ENCODE measurements at places on chromosomes 2 and 18.

- peak; percentile 24 for DNase-seq
These were observed 27.2 kb downstream of the EIF2AK3 start for GRCh38 chr2:88600038-88600465.

DNA sequence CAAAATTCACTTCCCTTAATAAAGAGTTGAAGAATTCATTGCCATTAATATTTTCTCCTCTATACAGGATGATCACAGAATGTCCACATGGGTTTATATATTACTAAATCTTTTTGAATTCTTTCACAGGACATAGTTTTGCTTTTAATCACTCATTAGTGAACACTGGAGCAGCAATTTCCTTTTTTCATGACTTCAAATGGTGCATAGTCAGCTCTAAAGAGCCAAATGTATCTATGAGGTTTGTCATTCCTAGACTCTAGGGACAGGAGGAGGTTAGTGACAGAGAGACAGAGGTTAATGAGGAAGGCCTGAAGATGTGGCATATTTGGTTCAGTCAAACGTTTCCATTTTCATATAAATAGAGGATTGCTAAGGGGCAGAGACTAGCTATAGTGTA, 111.8 kb downstream of the FSHR start:
- DNase-seq = no peak

DNA sequence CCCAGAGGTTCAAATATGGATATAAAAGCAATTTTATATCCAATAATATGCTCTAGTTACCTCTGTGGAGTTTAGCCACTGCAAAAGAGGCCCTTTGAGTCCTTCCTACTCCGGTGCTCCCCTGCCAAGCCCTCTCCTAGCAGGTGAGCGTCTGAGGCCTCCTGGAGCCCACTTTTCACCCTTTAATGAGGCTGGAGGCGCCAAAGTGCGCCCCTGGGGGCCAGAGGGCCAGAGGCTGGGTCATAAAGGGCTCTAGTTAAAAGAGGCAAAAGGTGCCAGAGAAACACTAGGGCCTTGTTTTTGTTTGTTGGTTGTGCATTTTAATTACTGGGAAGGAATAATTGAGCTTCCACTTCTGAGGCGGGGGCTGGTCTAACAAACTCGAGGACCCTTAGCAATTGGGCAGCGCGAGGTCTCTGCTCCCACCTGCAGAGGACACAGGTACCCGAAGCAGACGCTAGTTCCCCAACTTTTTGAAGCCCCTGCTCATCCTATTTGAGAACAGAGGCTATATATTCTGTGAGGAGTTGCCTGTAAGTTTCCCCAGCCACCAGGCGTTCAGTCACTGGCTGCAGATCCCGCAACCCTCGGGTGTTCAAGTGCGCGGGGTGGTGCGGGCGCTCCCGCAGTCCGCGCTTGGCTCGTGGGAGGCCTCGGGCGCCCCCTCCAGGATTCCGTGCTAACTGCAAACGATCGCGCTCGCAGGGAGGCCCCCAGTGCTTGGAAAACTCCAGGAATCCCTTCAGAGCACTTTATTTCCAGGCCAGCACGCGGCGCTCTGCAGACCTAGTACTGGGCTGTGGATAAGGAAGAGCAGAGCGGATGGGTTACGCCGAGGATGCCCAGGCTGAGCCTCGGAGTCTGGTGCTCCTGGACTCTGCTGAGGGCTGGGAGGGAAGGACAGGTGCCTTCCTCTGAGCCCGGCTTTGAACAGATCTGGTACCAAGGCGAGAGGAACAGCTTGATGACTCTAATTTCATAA, 14.1 kb downstream of the MSGN1 start:
- peak; percentile 71 for DNase-seq

GRCh38 chr2:172734711-172735581, 699 bp upstream of the RAPGEF4 start:
- peak; percentile 40 for DNase-seq

DNA sequence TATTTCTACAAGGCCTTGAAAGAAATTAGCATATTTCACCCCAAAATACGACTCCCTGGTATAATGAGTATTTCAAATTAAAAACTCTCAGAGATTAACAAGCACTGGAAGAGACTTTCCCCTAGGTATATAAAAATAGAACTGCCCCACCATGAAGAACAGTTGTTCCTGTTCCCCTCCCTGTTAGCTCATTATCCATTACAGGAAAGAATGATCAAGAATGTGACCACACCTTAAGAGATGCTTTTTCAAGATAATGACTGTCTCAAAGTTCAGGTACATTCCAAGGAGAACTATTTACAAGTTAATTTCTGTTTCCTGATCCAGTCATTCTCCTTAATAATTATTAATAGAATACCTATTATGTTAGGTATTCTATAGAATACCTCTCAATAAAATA, 1220.6 kb upstream of the CDH2 start:
- DNase-seq = no peak

DNA sequence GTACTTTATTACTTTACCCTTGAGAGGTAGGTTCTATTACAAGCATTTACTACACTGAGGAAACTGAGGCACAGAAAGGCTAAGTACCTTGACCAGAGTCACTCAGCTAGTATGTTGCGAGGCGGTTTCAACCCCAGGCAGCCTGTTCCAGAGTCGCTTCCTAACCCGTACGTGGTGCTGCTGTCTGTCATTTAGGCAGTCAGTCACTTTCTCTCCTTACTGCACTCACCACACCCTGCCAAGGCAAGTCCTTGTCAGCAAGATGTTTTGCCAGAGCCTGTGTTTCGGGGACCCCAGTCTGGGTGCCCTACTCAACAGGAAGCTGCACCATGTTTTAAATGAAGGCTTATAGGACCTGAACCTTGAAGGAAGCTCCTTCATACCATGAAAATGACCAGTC, 174.9 kb downstream of the TPGS2 start:
- no peak for DNase-seq

DNA sequence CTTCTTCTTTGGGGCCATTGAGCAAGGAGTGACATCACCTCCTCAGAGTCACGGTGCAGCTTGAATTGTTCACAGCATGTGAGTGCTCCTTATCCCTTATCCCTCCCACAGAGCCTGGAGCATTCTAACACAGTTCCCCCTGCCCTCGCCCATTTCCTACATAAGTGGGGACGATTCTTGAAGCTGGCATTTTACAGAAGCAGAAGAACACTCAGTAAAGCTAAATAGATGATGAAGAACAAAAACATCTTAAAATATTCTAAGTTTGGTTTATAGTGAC, 135.8 kb upstream of the APCDD1 start:
- DNase-seq = no peak

DNA sequence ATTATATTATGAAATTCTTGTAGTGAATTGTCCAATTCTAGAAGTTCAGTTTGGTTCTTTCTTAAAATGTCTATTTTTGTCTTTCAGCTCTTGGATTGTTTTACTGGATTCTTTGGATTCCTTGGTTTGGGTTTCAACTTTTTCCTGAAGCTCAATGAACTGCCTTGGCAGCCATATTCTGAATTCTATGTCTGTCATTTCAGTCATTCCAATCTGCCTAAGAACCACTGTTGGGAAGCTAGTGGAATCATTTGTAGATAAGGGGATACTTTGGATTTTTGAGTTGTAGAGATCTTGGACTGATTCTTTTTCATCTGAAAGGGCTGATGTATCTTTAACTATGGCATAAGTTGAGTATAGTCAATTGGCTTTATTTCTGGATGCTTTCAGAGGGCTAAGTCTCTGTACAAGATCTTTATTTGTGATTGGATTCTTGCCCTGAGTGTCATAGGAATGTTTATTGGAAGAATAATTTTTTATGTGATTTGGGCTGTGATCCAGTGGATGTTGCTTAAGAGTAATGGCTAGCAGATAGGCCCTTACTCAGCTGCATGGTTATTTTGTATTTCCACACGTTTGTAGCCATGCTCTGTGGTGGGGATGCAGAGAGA, 42.3 kb downstream of the SERPINB7 start:
- no peak for DNase-seq

- no peak for DNase-seq
These were observed 8.7 kb downstream of the APCDD1 start for GRCh38 chr18:10463096-10463495.

DNA sequence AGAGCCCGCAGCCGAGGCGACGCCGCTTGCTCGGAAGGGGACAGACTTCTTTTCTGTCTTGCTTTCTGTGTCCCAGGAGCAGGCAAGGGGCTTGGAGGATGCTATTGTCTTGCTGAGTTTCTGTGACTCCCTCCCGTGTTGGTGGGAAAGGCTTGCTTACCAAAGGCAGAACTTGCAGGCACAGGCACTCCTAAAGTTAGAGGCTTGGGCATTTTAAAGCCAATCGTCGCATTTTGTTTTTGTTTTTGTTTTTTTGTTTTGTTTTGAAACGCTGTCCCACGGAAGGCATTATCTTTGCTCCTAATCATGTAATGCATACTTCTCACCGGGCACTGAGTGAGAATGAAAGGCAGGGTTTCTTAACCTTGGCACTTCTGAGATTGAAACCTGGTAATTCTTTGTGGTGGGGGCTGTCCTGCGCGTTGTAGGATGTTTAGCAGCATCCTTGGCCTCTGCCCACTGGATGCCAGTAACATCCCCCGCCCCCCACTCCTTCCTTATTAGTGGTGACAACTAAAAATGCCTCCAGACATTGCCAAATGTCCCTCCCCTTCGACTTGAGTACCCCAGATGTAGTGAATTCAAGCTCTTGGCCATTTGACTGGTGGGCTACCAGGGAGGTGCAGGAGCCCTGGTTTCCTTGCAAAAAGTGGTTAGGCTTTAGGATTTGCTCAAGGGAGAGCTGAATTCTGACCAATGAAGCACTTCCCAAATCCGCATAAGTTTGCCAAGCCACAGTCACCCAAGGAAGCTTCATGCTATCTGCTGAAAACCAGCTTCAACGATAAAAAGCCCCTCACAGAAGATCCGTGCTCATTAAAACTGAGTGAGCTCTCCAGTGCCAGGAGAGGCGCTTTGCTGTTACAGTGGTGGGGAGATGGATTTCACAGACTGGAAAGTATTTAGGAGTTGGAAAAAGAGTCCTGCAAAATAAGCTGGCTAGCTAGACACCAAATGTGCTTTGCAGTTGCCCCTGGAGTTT, 1.2 kb downstream of the ANTXR1 start:
- DNase-seq = peak; percentile 31

DNA sequence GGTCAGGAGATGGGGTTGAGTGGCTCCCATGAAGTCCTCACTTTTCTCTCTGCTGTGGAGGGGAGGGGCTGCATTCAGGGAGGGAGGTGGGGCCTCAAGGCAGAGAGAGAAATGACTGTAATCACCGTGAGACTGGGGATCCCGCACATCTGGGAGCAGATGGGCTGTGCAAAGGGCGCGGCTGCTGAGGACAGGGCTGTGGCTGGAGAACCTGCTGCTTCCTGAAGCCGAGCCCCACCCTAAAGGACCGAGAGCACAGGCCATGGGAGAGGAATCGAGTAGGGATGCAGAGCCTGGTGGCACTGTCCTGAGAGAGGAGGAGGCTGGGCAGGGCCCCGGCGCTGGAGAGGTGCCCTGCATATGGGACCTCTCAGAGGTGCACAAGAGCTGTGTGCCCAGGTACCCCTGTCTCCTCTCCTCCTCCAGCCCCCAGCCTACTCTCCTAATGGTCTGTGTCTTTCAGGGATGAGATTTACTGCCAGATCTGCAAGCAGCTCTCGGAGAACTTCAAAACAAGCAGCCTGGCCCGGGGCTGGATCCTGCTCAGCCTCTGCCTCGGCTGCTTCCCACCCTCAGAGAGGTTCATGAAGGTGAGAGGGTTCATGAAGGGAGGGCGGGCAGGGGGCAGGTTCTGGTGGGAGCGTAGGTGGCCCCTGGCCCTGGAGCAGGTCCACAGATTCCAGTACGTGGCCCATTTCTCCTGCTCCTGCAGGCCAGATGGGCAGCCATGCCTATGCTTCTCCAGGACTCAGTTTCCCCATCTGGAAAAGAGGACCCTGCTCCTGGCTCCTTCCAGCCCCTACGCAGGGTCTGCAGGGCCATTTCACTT, 25.9 kb upstream of the GPR17 start:
- peak; percentile 11 for DNase-seq

GRCh38 chr2:26982102-26982742, 11.8 kb downstream of the MAPRE3 start:
- DNase-seq = no peak

GRCh38 chr2:88561646-88562388, 65.4 kb downstream of the EIF2AK3 start:
- DNase-seq = no peak

DNA sequence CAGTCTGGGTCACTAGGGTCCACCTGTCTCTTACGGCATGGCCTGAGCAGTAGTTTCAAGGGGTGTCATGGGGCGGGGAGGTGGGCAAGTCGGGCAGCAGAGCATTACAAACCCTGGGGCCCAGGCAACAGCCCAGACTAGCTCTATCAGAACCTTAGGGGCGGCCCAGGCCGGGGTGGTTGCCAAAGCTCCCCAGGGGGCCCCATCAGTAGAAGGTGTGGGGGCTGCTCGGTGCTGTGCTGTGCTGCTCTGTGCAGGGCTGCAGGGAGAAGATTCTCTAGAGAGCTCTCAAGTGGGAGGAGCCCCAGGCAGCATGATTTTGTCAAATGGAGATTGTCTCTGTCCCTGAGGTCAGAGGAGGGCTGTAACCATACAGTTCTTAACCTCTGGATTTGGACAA, 36.4 kb upstream of the SLC14A1 start:
- no peak for DNase-seq

- DNase-seq = no peak
These were observed 510.2 kb upstream of the ID2 start for GRCh38 chr2:8171608-8172007.
